ENCODE measurements at places on chromosomes 12 and 14. TPM values are rescaled to one million over a fixed set of nuclear protein-coding genes. Genes with fewer than 3 reads are reported as not detected.

The KLRC2 gene
- 0.54 TPM for total RNA-seq

The LRP10 gene
- total RNA-seq: 121 TPM

- DNase-seq: no peak
These were observed 30.3 kb upstream of the SMOC1 start for GRCh38 chr14:69848903-69849391.

DNA sequence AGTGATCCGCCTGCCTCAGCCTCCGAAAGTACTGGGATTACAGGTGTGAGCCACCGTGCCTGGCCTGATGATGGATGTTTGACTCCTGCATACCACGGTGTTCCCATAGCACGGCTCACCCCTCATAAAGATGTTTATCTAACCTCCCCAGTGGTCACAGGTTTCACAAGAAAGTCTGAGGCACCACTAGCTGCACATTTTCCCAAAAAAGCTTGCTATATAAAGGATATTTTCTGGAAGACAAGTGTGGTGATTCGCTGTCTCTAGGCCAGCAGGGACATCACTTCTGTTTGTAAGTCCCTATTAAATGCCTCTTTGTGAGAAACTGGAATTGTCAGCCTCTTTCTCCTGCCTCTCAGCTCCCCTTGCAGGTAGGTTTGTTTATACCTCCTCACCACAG is 18.3 kb downstream of the PLEK2 start:
- no peak for DNase-seq

Data from thyroid gland (tissue), 4 donors.